ENCODE measurements at places on chromosomes 2 and 18.
A peak's percentile ranks its signal among the peaks of the same experiment; 100 is the strongest.

DNA sequence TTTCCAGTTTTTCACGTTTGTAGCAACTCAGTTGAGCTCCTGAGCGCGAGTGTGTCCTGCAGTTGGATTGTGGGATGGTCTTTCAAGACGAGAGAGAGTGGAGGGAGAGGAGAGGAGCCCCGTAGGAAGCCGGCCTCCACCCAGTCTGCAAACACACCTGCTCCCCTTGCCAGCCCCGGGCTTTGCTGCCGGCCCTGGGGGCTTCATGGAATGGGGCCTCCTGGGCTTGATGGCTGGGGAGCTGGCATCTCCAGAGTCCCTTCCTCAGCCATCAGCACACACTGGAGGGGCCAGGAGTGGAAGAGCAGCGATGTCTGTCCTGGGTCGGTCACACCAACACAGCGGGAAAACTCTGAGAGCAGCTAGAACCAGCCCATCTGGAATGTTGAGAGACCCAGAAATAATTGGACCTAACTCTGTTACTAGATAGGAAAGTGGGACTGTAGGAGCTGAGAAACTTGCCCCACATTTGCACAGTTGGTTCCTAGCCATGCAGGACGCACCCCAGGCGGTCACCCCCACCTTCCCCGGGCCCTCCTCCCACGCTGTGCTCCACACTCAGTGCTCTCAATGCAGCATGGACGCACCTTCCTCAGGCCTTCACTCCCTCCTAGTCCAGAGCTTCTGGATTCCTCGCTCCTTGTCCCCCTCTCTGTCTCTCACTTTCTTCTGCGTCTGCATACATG, 69.6 kb downstream of the PTGR3 start:
- DNase-seq = no peak

- DNase-seq = no peak
Measured at GRCh38 chr2:186327251-186327868, 158.7 kb upstream of the ZC3H15 start.

DNA sequence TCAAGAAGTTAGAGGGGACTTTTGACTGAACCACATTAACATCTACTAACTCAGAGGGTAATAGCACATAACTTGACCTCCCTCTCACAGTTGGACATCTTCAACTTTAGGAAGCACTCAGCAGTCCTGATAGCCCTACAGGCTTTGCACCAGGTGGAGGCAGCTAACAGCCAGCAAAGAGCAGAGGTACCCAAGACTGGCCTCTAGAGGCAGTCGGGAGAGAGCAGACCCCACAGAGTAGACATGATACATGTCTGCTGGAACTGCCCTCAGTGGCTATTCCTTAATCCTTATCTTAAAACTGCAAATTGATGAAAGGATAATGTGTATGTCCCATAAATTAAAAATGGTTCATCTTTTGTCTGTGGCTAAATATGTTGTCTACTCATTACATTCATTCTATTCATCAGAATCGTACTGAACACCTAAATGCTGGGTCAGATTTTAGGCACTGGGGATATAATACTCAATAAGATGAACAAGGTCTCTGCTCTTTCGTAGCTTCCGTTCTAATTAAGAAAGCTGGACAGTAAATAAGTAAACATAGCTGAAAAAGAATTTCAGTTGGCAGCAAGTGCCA, 49.8 kb downstream of the CAB39 start:
- DNase-seq = no peak

DNA sequence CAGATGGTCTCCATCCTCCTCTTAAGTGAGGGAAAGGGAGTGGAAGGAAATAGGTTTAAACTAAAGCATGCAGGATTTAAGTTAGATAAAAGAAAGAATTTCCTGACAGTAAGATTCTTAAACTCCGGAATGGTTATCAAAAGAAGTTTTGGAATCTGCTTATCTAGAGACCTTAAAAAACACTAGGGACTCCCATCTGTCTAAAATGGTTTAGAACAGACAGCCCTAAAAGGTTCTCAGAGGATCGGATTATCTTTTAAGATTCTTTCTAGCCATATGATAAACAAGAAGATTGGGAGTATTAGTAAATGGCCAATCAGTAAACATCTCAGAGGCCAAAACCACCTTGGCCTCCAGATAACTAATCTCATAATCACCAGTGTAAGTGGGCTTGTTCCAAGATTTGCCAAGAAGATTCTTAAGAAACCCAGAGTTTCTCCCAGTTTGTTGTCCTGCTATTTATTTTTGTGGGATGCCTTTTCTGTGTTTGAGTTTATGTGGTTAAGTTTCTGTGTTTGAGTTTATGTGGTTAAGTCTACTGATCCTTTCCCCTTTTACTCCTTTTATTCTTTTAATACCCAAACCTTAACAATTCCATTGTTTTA, 314.9 kb upstream of the NRP2 start:
- no peak for DNase-seq

- no peak for DNase-seq
Measured at GRCh38 chr2:220533485-220533884, 906.1 kb downstream of the SLC4A3 start.

DNA sequence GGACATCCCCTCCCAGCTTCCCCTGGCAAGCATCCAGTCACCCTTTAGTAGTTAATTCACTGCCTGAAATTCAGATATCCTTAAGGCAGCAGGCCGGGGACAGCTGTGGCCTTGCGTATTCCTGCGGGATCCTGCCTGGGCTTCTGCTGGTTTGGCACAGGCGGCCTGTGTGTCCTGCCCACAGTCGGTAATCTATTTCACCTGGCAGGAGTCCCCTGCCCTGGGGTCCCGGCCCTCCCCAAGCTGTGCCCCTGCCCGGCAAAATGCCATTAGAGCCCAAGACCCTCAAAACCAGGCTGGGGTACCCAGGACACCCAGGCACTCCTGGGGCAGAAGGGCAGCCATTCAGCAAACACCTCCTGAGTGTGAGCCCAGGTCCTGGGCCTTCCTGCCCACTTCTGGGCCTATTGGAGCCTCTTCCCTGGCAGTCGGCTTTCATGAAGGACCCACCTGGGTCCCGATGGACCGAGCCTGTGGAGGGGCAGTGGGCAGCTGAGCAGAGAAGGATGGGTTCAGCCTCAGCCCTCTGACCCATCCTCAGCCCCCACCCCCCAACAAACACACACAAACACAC, 11.6 kb downstream of the CROCC2 start:
- DNase-seq = no peak

- DNase-seq = no peak
Measured at GRCh38 chr2:60432035-60432601, 121.3 kb downstream of the BCL11A start.

DNA sequence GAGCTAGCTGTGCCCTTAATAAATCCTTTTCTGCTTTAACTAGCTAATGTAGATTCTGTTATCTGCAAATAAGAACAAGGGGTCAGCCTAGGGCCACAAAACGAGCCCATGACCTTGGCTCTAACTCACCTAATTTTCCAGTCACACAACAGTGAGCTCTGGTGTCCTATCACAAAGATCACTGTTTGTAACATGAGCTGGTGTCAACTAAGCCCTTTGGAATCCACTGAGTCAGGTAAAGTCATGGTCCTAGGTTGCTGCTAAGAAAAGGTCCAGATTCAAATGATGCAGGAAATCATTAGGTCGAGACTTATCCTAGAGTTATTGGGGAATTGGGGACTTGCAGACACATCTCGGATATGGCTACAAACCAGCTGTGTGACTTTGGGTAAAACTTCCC, 49.9 kb downstream of the ST8SIA5 start:
- DNase-seq = no peak

DNA sequence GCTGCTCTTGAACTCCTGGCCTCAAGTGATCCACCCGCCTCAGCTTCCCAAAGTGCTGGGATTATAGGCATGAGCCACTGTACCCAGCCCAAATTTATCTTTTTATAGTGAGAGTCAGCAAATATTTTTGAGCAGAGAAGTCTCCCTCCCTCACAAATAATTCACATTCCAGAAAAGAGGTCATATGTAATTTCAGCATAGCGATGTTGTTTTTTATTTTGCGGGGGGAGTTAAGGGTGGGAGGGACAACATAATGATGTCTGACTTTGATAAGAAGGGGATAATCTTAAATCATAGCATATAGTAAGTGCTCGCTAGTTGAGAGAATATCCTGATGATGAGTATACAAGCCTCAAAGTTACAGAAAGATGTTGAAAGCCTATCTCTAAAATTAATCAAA, 1090.2 kb upstream of the ACVR2A start:
- DNase-seq = no peak

DNA sequence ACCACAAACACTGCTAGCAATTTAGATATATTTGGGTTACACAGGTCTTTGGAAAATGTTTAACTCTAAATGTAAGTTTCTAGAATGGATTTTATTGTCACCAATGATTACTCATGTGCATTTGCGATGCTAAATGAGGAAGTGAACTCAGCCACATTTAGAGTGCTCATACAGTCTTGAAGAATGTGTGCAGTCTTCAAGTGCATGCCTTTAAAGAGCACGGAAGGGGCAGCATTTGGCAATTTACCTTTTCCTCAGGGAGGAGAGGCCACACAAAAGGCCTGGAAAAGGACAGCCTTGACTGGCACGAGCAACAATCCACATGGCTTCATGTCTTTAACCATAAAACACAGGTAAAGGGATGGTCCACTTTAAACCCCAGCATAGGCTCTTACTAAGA, 78.5 kb upstream of the STK17B start:
- no peak for DNase-seq

DNA sequence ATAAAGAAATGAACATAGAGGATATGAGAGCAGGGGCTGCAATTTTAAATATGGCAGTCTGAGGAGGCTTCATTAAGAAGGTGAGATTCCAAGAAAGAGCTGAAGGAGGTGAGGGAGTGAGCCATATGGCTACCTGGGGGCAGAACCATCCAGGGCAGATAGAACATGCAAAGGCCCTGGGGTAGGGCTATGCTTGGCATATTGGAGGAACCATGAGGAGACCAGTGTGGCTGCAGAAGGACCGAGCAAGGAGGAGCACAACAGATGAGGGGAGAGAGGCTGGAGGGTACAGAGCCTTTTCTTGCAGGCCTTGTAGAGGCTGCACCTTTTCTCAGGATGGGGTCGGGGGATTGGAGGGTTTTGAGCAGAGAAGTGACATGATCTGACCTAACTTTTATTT, 69.5 kb upstream of the GATA6 start:
- DNase-seq = no peak

GRCh38 chr2:19101968-19102367, 256.5 kb downstream of the OSR1 start:
- DNase-seq = no peak

GRCh38 chr2:72738096-72738495, 87.7 kb downstream of the EXOC6B start:
- DNase-seq = no peak

DNA sequence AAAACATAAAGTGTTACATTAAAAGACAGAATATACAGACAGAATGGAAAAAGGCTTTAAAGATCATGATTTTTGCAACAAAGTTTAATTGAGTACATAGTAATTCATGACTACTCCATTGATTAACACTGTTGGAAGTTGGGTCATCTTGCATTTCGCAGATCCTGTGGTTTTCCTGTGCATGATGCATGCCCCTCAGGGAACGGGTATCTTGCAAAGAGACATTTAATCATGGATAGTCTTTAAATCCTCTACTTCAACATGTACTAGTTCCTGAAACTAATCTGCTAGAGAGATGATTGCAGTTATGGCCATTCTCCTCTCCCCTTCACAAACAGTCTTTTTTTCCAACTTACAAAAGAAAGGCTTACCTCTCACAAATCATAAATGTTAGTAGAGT, 155.6 kb upstream of the DSEL start:
- DNase-seq = no peak

- no peak for DNase-seq
Measured at GRCh38 chr2:6148882-6149281, 456.7 kb downstream of the SOX11 start.

GRCh38 chr2:132550946-132551345, 119.1 kb downstream of the LYPD1 start:
- DNase-seq = no peak

DNA sequence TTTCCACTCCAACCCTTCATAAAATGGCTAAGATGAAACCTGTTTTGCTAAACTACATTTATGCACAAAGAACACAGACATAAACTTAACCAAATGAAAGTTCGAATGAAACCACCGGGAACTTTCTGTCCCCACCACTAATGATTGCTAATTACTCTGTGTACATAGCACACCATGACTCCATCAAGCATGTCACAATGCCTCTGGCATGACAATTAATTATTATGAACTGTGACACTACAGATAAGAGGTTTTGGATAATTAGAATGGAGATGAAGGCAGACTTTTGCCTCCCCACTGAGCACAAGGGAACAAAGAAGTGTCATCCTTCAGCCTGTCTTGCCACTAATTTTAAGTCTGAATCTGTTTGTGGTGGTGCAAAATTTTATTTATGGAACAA, 1.5 kb downstream of the DAPL1 start:
- DNase-seq = no peak

DNA sequence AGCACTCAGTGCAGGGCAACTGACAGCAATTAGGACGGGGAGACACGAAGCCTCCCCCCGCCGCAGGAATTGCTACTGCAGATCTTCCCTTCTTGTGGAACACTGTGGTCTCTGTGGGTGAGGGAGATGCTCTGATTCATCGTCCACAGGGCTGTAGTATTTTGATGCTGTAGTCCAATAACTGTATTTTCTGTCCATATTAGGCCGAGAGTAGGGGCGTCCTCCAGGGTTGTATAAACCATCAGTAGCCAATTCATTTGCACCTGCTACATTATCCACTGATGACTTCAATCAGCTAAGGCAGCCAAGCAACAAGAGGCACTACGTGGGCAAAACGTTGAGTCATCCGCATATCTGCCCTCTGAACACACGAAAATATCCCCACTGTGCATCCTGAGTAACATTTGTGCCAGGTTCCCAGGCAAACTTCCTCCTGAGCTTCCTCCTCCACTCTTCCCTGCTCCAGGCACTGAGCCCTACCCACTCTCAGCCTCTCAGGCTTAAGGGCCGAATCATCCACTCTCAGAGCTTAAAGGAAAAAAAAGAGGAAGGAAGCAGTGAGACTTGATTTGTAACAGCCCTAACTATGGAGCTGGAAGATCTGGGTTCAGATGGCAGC, 62.1 kb downstream of the LBH start:
- DNase-seq = no peak

GRCh38 chr18:28124131-28125029, 52.5 kb downstream of the CDH2 start:
- DNase-seq = no peak

GRCh38 chr2:174492963-174493431, 6.2 kb upstream of the GPR155 start:
- DNase-seq = peak; percentile 18

DNA sequence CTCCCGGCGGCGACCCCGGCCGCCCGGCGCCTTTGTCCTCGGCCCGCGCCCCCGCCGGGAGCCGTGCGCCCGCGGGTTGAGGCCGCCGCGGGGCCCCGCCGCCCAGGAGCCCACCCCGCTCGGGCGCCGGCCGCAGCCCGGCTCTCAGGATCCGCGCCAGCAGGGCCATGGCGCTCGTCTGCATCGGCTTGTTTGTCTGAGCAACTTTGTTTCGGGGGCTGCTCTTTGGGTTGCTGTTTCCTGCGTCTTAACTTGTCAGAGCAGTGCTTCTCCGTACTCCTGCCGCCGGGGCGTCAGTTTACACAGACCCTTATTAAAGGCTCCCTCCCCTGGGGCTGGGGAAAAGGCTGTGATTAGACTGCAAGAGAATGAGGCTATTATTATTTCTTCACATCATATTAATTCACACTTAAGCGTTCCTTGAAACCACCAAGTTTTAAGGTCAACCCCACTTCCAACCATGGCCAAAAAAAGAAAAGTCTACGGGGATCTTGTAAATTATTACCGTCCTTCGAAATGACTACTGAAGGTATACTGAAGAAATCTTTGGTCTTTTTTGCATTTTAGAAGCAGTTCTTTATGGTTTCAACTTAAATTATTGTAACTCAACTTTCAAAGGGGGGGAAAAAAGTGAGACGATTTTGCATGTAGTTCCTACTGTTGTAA, at the start of gene CYP27C1:
Gene CYP27C1 (minus strand): TSS at position 198 of the 666 bp plus-strand sequence. CDS start 29 bp downstream, at position 169.
- no peak for DNase-seq

GRCh38 chr2:60490848-60491247, 62.6 kb downstream of the BCL11A start:
- DNase-seq = no peak
